ENCODE measurements at places on chromosomes 13 and 19. TPM values are rescaled to one million over a fixed set of nuclear protein-coding genes. Genes with fewer than 3 reads are reported as not detected.

DNA sequence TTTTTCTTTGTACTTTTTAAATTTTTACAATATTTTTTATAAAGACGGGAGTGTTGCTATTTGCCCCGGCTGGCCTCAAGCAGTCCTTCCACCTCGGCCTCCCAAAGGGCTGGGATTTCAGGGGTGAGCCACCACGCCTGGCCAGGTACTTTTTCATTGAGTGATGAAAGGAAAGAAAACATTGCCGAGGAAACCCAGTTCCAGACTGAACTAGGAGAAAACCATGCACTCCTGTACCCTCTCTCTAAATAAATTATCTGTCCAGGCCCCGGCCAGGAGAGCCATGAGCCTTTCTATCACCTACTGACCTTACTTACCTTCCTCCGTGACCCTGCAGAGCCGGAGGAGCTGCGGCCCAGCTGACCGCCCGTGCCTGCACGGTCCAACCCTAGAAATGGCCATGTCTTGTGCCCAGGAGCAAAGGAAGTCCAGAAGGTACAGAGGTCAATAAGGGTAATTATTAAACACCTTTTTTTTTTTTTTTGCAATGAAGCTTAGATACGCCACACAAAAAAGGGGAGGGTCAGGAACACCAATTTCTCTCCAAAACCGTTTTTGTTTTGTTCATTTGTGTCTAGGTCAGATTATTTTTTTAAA, at the start of gene SLC7A9:
TSS of gene SLC7A9 (minus strand) at position 399 of the 597 bp plus-strand sequence. CDS start 1,233 bp downstream, outside the sequence.
- no peaks in the 10 kb centered on the region for H3K4me1 ChIP-seq
- no peak within 1 kb of the TSS for H3K4me3 ChIP-seq
- H3K27ac ChIP-seq, result no peak within 1 kb of the TSS
- no peaks in the 10 kb centered on the region for H3K27me3 ChIP-seq
- no peak for DNase-seq
- H3K36me3 ChIP-seq, result no peaks in the 10 kb centered on the region

DNA sequence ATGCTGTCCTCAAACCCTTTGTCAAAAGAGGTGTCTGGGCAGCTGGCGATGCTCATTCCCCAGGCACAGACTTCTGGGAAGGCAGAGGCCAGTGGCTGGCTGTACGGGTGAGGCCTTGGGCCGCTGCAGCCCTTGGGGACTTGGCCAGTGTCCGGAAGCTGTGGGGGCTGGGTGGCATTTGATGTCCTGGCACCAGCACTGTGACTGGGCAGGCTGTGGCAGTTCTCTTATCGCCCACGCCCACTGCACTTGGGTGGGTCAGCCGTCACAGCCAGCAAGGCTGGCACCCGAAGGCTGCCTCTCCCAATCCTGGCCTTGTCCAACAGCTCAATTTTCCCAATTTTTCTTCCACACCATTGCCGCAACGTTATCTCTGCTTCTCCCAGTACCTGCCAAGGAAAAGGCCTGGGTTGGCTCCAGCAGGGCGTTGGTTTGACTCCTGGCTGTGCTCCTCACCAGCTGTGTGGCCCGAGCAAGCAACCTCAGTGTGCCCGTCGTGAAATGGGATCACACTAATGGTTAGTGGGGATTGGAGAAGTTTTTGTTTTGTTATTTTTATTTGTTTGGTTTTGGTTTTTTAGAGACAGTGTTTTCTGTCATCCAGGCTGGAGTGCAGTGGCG, 12.7 kb upstream of the SLC44A2 start:
- H3K27ac ChIP-seq, result peak overlapping the region; percentile 66
- H3K4me1 ChIP-seq, result peaks cover 42% of the 10 kb centered on the region
- H3K27me3 ChIP-seq, result no peaks in the 10 kb centered on the region
- peak overlapping the region; percentile 18 for H3K4me3 ChIP-seq
- peak; percentile 66 for DNase-seq

- peak overlapping the region; percentile 72 for H3K4me3 ChIP-seq
- peaks cover 4% of the 10 kb centered on the region for H3K27me3 ChIP-seq
- no peak overlapping the region for H3K27ac ChIP-seq
- no peak for DNase-seq
- H3K36me3 ChIP-seq, result no peaks in the 10 kb centered on the region
Measured at GRCh38 chr13:87677043-87677495, 5.9 kb downstream of the SLITRK5 start.

DNA sequence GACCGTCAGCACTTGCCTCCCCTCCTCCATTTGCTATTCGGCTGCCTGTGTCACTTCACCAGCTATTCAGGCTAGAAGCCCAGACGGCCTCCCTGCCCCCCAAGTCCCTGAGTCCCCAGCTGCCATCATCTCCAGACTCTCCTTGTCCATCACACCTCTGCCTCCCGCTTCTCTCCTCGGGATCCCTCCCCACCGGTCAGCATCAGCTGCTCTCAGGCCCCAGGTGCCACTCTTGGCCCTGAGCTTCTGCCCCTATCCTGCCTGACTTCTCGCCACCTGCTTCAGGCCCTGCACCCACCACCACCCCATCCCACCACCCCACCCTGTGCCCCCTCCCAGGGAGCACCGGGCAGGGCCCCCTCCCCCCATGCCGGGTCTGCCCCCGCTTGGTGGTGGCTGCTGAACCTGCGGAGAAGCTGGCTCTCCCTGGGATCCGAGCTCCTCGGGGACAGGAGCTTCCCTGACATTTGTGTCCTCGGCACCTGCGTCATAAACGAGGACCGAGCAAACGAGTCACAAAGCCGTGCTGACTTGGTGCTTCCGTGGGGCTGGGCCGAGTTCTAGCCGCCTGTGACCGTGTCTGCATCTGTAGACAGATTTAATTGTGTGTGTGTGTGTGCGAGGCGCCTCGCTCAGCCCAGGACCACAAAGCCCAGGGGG, 70.3 kb upstream of the MCF2L start:
- peaks cover 8% of the 10 kb centered on the region for H3K4me1 ChIP-seq
- no peak overlapping the region for H3K27ac ChIP-seq
- H3K4me3 ChIP-seq, result no peak overlapping the region
- H3K27me3 ChIP-seq, result no peaks in the 10 kb centered on the region
- no peaks in the 10 kb centered on the region for H3K36me3 ChIP-seq
- no peak for DNase-seq

DNA sequence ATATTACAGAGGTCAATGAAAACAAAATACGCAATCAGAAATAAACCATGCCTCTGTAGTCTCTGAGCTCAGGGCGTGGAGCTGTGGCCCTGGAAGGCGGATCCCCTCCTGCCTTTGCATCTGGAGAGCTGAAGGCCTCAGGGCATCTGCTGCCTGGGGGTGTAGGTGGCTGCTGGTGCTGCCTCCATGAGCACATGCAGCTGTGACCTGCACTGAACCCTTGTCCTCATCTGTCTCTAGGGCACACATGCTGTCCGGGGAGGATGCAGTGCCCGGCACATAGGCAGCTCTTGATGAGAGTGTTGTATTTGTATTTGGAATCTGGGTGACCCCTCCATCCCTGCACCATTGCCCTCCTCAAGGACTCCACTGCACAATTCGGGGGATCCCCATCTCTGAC, 185.7 kb downstream of the TEX29 start:
- H3K4me3 ChIP-seq, result no peak overlapping the region
- DNase-seq, result no peak

GRCh38 chr19:3373971-3374368, 7.6 kb downstream of the NFIC start:
- H3K4me1 ChIP-seq, result peaks cover 96% of the 10 kb centered on the region
- H3K4me3 ChIP-seq, result no peak overlapping the region
- H3K27ac ChIP-seq, result peak overlapping the region; percentile 86
- no peaks in the 10 kb centered on the region for H3K36me3 ChIP-seq
- H3K27me3 ChIP-seq, result no peaks in the 10 kb centered on the region

DNA sequence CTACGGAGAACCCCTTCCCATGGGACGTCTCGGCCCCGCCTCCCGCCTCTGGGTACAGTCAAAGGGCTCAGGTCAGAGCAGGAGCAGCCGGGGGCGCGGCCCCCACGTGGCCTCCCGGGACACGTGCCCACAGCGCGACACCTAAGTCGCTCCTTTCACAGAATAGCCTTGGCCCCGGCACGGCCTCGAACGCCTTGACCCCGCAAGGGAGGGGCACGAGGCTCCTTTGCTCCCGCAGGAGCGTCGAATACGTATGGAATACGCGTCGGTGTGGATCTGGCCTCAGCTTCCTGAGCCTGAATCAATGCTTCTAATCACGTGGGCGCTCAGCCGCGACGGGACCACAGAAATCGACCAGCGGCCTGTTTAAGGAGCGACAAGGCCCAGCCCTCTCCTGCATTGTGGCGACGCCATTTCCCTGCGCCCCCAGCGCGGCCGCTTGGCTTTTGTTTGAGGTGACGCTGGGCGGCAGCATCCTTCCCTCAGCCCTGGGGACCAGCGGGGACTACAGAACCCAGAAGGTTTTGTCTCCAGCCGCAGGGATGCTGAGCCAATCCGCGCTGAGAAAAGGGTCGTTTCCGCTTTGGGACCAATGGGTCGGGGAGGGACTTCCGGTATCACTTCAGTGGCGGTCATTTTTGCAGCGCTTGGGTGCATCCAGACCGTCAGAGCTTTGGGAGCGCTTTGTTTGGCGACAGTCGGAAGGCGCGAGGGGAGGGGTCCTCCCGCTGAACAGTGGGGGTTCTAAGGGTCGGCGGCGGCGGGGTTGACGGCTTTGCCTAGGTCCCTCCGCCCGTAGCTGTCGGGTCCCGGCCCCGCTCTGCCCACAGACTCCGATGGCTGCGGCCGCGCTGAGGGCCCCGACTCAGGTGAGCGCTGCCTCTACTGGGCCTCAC, at the start of gene ZIK1:
TSS of gene ZIK1 (plus strand) at position 625 of the 896 bp plus-strand sequence. CDS start at position 837, 212 bp downstream.
- peak; percentile 43 for DNase-seq
- peaks cover 5% of the 10 kb centered on the region for H3K4me1 ChIP-seq
- H3K27me3 ChIP-seq, result no peaks in the 10 kb centered on the region
- no peak within 1 kb of the TSS for H3K27ac ChIP-seq
- peaks cover 11% of the 10 kb centered on the region for H3K36me3 ChIP-seq

DNA sequence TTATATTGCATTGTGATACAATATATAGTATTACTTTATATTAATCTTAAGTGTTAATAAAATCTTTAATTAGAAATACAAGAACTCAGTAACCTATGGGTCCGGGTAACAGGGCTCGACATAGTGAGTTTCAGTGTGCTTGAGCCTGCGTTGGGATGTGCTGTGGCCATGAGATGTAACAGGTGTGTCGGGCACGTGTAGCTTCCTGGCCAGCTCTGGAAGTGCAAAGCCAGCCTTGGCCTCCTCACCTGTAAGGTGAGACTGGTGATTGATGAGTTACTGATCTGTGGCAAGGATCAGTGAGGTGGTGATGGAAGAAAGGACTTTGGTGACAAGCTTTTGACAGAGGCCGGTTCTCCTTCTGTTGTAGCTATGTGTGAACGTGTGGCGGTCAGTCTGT, 19.2 kb downstream of the ATP4B start:
- peaks cover 40% of the 10 kb centered on the region for H3K36me3 ChIP-seq
- H3K27ac ChIP-seq, result no peak overlapping the region
- no peak for DNase-seq
- H3K27me3 ChIP-seq, result no peaks in the 10 kb centered on the region
- H3K4me1 ChIP-seq, result no peaks in the 10 kb centered on the region
- H3K4me3 ChIP-seq, result no peak overlapping the region

- H3K27me3 ChIP-seq, result no peaks in the 10 kb centered on the region
- H3K4me3 ChIP-seq, result no peak overlapping the region
- no peak overlapping the region for H3K27ac ChIP-seq
- no peaks in the 10 kb centered on the region for H3K4me1 ChIP-seq
Measured at GRCh38 chr13:51974482-51974881, 36.8 kb downstream of the ATP7B start.

- no peak for DNase-seq
- H3K4me3 ChIP-seq, result no peak overlapping the region
- no peaks in the 10 kb centered on the region for H3K36me3 ChIP-seq
- H3K27ac ChIP-seq, result no peak overlapping the region
- H3K4me1 ChIP-seq, result no peaks in the 10 kb centered on the region
- H3K27me3 ChIP-seq, result no peaks in the 10 kb centered on the region
Measured at GRCh38 chr19:46821512-46822409, 28.9 kb downstream of the AP2S1 start.

DNA sequence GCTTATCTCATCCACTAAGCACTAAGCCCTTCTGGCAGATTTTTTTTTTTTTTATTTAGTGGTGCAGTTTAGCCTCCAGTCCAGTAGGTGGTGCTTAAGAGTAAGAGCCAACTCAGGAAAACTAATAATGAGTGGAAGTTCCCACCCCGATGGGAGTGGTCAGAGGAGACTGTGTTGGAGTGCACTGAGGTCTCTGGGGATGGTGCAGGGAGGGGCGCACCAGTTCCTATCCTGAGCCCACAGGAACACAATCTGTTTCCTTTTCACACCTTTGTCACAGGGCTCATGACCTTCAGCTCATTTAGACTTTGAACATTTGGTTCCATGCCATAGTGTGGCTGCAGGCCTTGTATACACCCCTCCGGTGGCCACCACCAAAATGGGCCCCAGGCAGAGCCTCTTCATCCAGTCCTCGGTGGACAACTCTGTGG, 367.4 kb downstream of the SPRY2 start:
- H3K27me3 ChIP-seq, result no peaks in the 10 kb centered on the region
- H3K4me1 ChIP-seq, result no peaks in the 10 kb centered on the region
- DNase-seq, result no peak
- H3K27ac ChIP-seq, result no peak overlapping the region
- H3K36me3 ChIP-seq, result no peaks in the 10 kb centered on the region

DNA sequence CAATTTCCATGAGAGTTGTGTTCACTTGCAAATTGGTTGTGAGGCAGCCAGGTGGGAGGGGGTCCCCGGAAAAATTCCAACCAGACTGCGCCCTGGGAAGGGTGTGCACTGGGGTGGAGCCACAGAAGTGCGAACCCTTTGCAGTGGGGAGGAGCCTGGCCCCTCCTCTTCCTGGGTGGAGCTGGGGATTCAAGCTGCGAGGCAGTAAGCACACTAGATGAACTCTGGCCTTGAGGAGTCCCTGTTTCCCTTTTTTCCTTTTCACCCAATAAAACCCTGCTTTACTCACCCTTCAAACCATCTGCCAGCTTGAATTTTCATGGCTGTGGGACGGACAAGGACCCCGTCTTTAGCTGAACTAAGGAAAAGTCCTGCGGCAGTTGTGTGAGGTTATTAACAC, 31.0 kb upstream of the MBNL2 start:
- no peak overlapping the region for H3K4me3 ChIP-seq
- no peaks in the 10 kb centered on the region for H3K27me3 ChIP-seq
- DNase-seq, result no peak
- no peak overlapping the region for H3K27ac ChIP-seq
- no peaks in the 10 kb centered on the region for H3K36me3 ChIP-seq

Gene OR4F17
- total RNA-seq, result not detected

Gene UBE2L5
- total RNA-seq, result not detected

Gene ZSWIM9
- total RNA-seq, result 9.3 TPM

Gene ZNF470
- total RNA-seq, result 4.1 TPM

Gene SOX1
- total RNA-seq, result not detected

Gene TEX29
- total RNA-seq, result not detected

Gene MBD3L3
- total RNA-seq, result not detected

Gene PPM1N
- total RNA-seq, result 3.5 TPM

Gene ANO8
- total RNA-seq, result 9.5 TPM

Gene ZNF443
- total RNA-seq, result 3.4 TPM
